ENCODE measurements at places on chromosomes 16 and 17.

DNA sequence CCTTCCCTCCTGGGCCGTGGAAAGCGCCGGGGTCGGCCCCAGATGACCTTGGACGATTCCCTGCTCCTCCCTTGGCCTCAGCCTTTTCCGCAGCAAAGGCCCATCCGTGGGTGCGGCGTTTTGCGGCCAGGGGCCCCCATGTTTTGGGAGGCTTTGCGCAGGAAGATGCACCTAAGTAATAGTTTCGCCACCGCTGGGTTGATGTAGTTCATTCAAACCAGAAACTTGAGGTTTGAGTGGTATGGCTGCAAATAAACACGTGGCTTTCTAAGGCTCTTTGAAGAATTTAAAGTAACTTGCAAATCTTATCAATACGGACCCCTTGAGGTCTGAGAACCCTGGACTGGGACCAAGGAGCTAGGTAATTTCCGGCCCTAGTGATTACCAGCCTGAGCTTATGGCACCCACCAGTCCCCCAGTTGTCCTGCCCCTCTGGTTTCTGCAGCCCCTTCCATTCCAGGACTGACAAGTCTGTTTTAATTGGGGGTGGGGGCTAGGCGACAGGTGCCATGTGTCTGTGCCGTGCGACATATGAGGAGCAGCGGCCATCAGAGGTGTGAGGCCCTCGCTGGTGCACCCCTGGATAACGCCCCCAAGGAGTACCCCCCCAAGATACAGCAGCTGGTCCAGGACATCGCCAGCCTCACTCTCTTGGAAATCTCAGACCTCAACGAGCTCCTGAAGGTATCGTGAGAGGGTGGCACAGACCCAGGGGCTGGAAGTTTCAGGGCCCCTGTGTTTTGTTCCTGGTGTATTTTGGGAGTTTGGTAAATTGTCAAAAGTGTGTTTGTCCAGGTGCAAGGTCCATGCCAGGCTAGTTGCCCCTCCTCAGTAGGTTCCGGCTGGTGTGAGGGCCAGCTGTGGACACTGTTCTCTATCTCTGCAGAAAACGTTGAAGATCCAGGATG lies 834 bp downstream of the MRPL12 start:
- no peak for DNase-seq

- DNase-seq, result no peak
These were observed 24.8 kb upstream of the SLC38A7 start for GRCh38 chr16:58709333-58709732.

DNA sequence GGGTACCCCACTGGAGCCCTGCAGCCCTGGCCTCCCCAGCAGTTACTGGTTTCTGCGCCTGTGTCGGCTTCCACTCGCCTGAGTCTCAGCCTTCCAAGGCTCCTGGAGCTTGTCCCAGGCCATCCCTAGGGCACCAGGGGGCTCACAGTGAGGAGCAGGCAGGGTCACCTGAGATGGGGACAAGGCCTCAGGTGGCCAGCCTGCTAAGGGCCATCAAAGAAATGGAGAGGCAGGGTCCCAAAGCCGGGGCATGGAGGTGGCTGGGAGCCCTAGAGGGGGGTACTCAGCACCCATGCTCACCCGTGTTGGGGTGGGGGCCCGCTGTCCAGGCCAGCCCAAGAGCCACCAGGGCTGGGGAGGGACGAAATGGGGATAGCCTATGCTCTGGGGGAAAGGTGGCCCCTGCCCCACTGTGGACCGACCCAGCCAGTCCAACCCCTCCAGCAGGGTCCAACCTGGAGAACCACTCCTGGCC lies 1.3 kb downstream of the FASN start:
- no peak for DNase-seq

- DNase-seq, result no peak
These were observed 573.4 kb downstream of the CDH13 start for GRCh38 chr16:83200005-83200779.

DNA sequence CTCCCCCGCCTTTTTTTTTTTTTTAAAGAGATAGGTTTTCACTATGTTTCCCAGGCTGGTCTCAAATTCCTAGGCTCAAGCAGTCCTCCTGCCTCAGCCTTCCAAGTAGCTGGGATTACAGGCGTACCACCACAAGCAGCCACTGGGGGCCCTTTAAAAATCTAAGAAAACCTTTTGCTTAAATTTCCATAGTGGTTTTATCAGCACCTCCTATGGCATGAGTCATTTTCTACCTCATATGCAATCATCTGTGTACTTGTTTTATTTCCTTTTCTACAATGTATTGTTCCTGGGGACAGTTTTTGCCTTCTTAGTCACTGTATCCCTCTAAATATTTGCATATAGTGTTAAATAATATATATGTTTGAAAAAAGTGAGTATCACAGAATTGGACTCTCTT lies 29.2 kb downstream of the GNA13 start:
- DNase-seq, result no peak

- no peak for DNase-seq
These were observed 14.9 kb downstream of the LIMD2 start for GRCh38 chr17:63685041-63685440.

- no peak for DNase-seq
These were observed 61.6 kb downstream of the TNRC6C start for GRCh38 chr17:78019976-78020716.

DNA sequence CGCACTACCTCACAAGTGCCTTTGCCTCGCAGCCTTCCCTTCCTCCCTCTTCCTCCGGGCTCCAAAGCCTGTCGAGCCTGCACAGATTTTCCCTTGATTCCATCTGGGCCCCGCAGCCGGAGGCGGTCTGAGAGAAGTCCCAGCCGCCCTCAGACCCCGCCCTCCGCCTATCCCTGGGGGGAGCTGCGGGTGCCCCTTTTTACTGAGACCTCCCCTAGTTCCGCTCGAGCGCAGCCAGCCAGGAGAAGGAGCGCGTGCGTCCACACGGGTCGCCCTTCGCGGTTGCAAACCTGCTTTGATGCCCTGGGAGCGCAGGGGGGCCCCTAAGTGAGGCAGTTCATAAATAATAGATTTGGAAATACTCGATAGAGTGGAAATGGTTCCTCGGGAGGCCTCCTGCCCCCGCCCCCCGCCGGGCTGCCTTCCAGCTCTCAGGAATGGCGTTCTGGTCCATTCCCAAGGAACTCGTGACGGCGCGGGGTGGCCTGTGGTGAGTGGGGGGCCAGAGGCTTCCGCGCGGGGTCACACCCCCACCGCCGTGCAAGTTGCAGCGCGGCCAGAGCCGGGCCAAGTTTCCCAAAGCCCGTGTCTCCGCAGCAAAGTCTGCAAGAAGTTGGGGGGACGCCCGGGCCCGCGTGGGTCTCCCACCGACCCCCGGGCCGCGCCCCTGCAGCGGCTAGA lies 610 bp downstream of the C16orf74 start:
- DNase-seq, result no peak

- DNase-seq, result no peak
These were observed 2.0 kb downstream of the HOXB8 start for GRCh38 chr17:48612854-48613691.

- no peak for DNase-seq
These were observed 21.3 kb upstream of the EMP2 start for GRCh38 chr16:10601444-10602408.

GRCh38 chr17:32350666-32351418 lies 885 bp downstream of the ZNF207 start:
- peak; percentile 53 for DNase-seq

DNA sequence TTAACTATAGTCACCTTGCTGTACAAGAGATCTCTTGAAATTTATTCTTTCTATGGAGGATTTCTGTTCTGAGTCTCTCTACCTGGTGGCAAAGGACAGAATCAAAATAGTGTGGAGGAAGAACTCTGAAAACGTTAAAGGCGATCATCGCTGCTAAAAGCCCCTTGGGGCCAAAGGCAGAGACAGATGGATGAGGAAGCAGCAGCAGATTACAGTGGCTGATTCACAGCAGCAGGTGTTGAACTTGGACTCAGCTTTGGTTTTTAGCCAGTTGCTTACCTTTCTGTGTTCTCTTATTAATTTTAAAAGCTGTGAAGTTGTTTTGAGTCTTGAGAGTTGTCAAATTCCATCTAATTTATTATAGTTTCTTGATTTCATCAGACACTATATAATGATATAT lies 956.1 kb upstream of the GOT2 start:
- no peak for DNase-seq

DNA sequence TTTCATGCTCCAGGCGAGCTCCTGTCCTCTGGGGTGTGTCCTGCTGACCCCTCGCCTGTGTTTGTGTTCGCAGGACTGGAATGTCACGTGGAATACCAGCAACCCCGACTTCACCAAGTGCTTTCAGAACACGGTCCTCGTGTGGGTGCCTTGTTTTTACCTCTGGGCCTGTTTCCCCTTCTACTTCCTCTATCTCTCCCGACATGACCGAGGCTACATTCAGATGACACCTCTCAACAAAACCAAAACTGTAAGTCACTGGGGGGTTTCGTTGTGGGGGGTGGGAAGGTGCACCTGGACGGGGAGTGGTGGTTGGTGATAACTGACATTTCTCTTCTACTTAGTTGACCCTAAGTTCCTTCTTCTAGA lies 58.3 kb downstream of the ABCC1 start:
- DNase-seq, result no peak

Measured in NCI-H1105 (cell line).